Endothelial cell (in vitro differentiated cells): ENCODE measurements at places on chromosomes 13 and 19. TPM values are rescaled to one million over a fixed set of nuclear protein-coding genes. Genes with fewer than 3 reads are reported as not detected.

- DNase-seq: no peak
Observed at GRCh38 chr13:33541456-33541855, 255.9 kb upstream of the STARD13 start.

GRCh38 chr13:50277127-50277526 lies 261.9 kb downstream of the KCNRG start:
- DNase-seq: no peak

DNA sequence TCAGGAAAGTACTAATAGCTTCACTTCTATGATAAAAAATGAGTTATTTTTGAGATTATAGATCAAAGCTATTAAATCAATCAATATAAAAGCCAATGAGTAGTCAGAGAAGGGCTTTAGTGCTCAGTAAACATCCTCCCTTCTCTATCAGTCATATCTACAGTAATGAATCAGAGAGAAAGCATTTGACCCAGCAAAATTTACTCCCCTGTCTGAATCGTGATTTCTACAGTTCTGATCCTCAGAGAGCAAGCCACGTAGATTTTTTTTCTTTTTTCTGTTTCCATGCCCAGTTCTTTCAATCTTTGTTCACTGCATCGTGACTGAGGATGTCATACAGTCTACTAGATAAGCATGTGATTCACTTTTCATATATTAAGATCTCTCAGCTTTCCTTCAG lies 16.2 kb upstream of the MBNL2 start:
- no peak for DNase-seq

GRCh38 chr19:57210381-57210780 lies 19.1 kb downstream of the ZNF264 start:
- DNase-seq: no peak

GRCh38 chr19:8561075-8561764 lies 16.0 kb downstream of the MYO1F start:
- no peak for DNase-seq

DNA sequence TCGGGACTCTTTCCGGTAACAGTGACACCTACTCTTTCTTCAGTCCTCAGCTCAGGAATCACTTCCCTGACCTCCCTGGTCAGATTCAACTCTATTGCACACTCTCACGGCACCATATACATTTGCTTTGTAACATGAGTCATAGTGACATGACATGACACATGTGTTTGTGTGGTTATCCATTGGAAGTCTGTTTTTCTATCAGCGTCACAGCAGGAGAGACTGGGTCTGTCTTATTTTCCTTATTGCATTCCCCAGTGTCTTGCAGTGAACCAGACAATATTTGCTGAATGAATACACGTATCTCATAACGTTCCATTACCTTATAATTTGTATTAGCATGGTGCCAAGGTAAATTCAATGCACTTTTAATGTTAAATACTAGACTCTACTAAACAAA lies 102.0 kb downstream of the DCLK1 start:
- no peak for DNase-seq

LCP1 gene
- total RNA-seq: 11.9 TPM

CHERP gene
- total RNA-seq: 66.5 TPM

NBEA gene
- 11.7 TPM for total RNA-seq

CEACAM4 gene
- total RNA-seq: not detected
